ENCODE measurements at places on chromosomes 6 and 20.

GRCh38 chr6:46118836-46119235 lies 11.0 kb upstream of the ENPP4 start:
- DNase-seq, result no peak

- peak; percentile 0 for DNase-seq
Measured at GRCh38 chr6:85669735-85670194, 27.1 kb upstream of the SYNCRIP start.

DNA sequence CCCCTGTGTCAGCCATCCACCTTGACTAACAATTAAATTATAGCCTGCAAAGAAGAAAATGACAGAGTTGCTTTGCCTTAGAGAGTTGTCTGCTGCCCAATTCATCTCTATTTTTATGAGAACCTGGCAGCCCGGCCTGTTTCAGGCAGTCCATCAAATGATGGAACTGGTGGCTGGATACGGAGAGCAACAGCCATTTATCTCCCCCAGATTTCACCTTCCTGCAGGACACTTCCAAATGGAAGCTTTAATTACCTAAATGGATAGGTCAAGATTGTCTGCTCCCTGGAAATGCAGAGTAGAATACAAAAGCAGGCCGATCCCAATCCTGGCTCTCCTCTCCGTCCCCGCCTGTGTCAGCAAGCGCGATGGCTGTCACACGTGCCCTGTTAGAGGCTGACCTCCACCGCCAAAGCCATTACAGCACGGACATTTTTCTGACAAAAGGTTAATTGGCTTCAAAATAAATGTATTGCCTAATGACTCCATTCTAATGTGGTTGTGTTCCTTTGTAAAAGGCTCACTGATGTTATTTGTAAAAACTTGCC lies 86.7 kb downstream of the PACRG start:
- no peak for DNase-seq

GRCh38 chr20:25126204-25127029 lies 44.5 kb upstream of the VSX1 start:
- no peak for DNase-seq

GRCh38 chr6:70456735-70457134 lies 43.4 kb downstream of the FAM135A start:
- DNase-seq, result no peak

- no peak for DNase-seq
Measured at GRCh38 chr6:43739642-43740091, 30.3 kb upstream of the VEGFA start.

GRCh38 chr6:100366419-100366818 lies 98.3 kb downstream of the SIM1 start:
- no peak for DNase-seq

DNA sequence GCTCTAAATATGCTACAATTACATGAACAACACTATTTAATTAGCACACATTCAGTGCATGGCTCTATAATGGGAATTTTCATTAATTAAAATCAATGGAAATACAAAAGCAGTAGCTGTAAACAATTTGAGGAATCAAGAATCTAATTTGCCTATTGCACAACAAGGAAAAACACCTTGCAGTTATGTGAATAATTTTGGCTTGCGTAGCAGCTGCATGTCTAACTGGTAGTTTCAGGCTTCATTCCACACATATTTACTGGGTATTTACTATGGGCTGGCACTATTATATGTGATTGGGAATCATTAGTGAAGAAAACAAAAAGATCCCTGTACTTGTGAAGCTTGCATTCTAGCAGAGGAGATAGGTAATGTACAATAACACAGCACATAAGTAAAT lies 26.4 kb downstream of the KIF6 start:
- DNase-seq, result no peak

GRCh38 chr20:39623584-39624234 lies 661.6 kb downstream of the DHX35 start:
- no peak for DNase-seq

GRCh38 chr6:124956018-124956417 lies 6.2 kb upstream of the RNF217 start:
- no peak for DNase-seq

DNA sequence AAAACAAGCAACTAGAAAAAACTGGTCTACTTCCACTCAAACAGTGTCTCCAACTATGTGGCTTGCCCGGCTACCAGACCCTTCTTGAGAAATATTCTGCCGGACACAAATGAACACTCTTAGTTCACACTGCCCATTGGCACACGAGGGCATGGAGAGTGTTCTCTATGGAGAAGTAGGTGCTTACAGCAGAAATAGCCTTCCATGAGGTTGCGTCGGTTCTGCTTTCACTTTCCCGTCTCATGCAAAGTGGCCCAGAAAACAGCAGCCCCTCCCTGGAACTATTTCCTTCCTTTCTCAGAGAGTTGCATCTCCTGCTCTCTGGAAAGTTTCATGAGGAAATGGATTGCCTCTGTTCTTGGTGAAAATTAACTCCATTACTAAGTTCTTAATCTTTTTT lies 9.5 kb upstream of the HLA-DOA start:
- DNase-seq, result no peak

GRCh38 chr6:84182001-84182400 lies 45.4 kb downstream of the CEP162 start:
- DNase-seq, result no peak

DNA sequence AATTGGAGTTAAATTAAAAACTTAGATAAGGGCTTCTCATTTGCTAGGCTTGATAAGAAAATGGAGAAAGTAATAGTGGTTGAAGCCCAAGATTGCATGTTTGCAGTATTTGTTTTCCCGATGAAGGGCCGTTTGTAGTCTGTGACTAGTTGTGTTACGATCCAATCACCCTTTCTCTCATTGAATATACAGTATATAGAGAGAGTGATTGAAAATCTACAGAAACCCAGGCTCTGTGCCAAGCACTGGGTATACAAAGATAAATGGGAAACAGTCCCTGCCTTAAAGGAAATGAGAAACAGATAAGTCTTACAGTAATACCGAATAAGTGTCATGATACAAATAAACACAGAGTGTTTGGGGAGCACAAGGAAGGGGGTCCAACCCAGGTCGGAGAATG lies 55.2 kb upstream of the CDKAL1 start:
- no peak for DNase-seq

GRCh38 chr6:130167655-130168054 lies 55.1 kb downstream of the SAMD3 start:
- no peak for DNase-seq

- no peak for DNase-seq
Measured at GRCh38 chr20:15107931-15108330, 770.5 kb upstream of the FLRT3 start.

DNA sequence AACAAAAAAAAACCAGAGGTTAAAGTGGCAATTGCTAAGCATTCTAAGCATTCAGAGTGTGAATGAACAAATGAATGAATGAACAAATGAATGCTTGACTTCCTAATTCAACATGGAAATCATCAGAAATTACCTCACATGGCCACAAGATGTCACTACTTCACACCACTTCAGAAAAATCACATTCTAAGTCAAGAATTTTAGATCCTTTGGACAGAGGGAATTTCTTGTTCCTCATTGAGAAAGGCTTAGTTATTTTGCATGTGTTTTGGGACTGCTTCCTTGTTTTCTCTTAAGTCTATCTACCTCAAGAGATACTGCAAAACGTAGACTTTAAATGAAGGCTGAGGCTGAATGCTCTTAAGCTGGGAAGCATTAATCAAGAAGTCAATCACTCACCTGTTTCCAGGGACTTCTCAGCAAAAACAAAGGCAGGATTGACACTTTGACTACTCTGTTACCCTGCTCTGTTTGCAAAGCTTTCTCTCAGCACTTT lies 120.2 kb downstream of the MBOAT1 start:
- no peak for DNase-seq

DNA sequence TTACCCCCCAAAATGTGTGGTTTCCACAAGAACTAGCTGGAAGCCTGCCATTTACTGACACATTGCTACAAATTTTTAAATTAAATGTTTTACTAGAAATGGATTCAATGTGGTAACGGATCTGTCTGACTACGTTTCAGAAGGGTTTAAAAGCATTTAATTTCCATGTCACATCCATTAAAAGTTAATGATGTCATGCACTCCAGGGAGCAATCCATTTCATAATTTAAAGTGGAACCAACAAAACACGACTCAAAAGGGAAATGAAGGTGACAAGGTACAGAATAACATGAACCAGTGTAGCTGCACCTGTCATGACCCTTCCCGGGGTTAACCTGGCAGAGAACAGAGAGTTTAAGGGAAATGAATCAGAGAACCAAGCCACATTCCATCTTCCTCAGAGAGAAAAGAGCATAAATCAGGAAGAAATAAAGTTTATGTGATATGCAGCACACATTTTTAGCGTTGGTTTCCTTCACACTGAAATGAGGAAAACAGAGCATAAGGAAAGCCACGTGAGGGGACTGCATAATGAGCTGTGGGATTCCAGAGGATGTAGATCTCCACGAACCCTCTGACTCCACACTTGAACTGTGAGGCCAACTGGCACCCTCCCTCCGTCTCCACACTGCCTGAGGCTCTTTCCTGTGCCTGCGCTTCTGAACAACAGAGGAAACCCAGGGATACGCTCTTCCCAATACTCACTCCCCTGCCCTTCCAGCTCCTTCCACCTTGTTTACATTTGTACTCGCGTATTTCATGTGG lies 170.3 kb upstream of the AHI1 start:
- no peak for DNase-seq

GRCh38 chr20:41180599-41181333 lies 43.4 kb downstream of the PLCG1 start:
- DNase-seq, result no peak

DNA sequence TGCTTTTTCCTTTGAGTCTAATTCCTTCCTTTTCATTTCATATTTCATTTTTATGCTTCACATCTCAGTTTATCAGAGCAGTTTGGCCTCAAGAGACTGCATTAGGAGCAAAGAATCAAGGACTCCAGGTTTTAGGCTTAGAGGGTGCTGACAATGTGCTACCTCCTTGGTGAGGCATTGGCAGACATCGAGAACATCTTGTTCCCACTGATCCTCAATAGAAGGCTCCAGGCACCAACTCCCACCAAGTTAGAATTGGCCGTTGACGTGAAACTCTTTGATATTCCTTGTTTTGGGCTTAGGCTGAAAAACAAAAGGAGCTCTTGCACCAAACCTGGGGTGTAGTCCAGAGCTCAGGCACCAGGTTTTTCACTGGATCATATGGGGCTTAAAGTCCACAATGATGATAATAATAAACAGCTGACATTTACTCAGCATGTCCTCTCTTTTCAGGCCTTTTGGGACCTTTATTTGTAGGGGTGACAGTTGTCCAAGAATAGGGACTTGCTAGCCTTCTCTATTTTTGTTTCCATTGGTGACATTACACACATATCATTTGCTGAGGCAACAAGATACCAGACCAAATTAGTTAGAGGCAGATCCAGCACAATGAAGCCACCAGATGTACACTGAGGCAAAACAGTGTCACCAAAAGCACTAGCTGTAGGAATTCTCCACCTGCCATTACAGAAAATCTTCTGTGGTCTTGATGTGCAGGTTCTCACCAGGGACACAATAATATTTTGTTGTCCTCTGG lies 81.0 kb upstream of the ENPP5 start:
- DNase-seq, result no peak

GRCh38 chr6:64998204-64998603 lies 708.8 kb downstream of the EYS start:
- no peak for DNase-seq

- no peak for DNase-seq
Measured at GRCh38 chr6:44064089-44064947, 62.9 kb downstream of the MRPL14 start.

- no peak for DNase-seq
Measured at GRCh38 chr6:70107852-70108629, 194.8 kb downstream of the COL9A1 start.

- no peak for DNase-seq
Measured at GRCh38 chr20:63767886-63768285, 28.3 kb downstream of the SLC2A4RG start.

DNA sequence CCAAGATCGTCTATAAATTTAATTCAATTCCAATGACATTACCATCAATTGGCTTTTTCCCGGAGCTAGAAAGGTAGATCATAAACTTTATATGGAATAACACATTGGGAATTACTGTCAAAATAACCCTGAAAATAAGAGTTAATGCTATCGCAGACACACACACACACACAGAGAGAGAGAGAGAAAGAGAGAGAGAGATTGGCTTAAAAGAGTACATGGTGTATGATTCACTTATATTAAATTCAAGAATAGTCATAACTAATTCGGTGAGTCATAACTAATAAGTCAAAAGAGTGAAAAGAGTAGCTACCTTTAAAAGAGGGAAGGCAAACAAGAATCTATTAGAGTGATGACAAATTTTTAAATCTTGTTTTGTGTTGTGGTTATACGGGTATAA lies 425.5 kb downstream of the TBC1D32 start:
- DNase-seq, result no peak

DNA sequence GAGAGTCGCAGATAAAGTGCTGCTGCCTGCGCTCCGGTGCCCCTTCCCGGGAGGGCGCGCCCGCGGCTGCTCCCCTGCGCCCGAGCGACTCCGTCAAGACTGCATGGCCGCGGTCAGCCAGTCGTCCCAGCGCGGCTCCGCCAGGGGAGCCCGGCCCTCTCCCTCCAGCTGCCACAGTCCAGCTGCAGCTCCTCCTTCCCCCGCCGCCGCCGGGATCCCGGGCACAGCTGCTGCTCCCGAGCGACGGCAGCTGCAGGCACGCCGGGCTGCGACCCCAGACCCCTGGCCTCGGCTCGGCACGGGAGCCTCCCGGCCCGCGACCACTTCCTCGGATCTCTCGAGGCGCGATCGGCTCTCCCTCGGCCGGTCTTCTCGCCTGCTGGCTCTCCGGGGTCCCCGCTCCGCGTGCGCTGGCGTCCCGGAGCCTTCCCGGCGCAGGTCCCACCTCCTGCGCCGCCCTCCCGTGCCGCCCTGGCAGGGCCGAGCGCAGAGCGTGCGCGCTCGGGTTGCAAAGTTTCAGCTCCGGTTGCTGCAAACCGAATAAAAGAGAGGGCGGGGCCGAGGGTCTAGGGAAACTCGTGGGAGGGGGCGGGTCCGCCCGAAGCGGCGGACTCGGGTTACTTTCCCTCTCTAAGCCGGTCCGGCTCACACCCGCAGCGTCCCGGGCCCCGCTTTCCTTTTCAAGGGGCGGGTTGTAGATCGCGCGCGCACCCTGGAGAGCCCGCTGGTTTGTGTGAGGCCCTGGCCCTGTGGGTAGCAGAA lies at the start of gene CNKSR3:
Gene CNKSR3, minus strand, starts transcription at position 542 of the 762 bp plus-strand sequence. CDS start 571 bp downstream, outside the sequence.
- DNase-seq, result no peak

- DNase-seq, result no peak
Measured at GRCh38 chr20:10671221-10671918, 2.4 kb downstream of the JAG1 start.

Data from stimulated activated CD8-positive, alpha-beta memory T cell treated with anti-CD3 and anti-CD28 coated beads, Interleukin-2, amount 100 ng/mL, for 1 hour (primary cell).